ENCODE measurements at places on chromosomes 2 and 18.

GRCh38 chr18:59065684-59066083 lies 74.0 kb upstream of the SEC11C start:
- DNase-seq = no peak

DNA sequence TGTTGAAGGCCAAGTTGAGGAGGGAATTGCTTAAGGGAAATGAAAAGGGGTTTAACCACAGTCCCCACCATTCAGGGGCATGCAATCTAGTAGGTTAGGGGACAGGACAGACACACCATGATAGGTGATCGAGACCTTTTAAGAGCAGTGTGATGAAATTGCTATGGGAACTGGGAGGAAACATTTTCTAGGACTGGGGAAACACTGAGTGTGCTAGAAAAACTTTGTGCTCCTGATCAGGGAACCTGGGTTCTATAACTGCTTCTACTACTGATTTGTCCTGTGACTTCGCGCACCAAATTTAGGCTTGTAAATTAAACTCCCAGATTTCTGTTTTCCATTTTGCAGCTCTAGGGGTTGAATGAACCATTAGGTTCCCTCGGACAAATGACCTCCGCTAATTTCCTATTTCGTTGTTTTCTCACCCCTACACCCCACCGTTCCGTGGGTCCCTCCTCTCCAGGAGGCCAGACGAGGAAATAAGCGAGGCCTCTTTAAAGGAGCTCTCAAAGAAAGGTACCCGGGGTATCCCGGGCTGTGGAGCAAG lies 371 bp upstream of the LCLAT1 start:
- no peak for DNase-seq

- no peak for DNase-seq
Measured at GRCh38 chr2:210389856-210390255, 74.9 kb upstream of the MYL1 start.

DNA sequence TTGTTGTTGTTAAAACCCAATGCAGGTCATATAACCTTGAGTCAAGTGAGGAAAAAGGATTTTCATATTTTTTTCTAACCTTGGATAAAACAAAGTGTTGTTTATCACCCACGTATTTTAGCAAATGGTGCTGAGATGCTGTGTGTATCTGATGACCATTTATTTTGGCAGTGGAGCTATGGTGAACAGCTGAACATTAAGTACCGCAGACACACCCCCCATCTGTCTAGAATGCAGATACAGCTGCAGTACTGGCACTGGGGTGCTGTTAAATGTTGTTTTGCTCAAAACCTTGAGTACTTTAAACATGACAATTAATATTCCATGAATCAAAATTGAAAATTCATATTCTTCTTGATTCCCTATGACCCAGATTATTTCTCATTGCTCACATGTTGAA lies 773.3 kb upstream of the SLC39A10 start:
- DNase-seq = peak; percentile 83

DNA sequence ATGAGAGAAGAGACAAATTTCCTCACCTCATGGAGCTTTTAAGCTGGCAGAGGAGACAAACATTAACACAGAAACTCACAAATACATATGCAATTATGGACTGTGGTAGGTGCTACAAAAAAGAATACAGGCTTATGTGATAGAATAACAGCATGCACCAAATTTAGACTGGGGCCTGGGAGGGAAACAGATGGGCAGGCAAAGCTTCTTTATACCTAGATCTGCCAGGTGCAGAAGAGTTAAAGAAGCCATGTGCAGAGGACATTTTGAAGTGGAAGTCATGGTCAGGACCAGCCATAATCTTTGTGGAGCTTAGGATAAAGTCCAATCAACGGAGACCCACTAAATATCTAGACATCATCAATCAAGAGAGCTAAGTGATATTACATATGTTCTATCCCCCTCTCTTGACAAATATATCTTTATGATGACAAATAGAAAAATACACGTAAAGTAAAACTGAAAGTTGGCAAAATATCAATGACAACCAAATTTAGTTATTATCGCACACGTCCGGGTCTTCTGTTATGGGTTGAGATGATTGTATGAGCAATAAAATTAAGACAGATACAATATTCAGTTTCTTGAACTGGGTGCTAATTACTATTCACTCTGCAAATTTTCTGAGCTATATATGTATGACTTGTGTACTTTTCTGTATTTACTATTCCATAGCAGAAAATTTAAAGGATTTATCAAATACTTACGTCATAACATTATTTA lies 44.1 kb downstream of the CD28 start:
- no peak for DNase-seq

- no peak for DNase-seq
Measured at GRCh38 chr2:42102024-42102590, 54.3 kb downstream of the PKDCC start.

- DNase-seq = peak; percentile 1
Measured at GRCh38 chr2:18117592-18117991, 239.1 kb downstream of the KCNS3 start.

DNA sequence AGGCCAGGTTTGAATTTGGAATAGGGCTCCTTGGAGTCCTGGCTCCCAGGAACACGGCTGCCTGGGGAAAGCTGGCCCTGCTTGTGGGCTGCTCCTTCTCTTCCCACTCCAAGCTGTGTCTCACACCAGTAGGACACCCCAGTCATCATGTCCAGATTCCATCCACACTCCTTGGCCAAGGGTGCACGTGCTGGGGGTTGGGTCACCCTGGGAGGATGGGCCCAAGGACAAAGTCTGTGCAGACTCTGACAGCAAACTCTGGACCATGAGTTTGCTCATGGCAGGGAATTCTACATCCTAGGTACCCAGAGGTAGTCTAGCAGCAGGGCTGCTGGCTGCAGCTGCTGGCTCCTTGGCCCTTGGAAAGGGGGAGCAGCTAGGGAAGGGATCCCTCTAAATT lies 102.4 kb upstream of the EPAS1 start:
- no peak for DNase-seq

DNA sequence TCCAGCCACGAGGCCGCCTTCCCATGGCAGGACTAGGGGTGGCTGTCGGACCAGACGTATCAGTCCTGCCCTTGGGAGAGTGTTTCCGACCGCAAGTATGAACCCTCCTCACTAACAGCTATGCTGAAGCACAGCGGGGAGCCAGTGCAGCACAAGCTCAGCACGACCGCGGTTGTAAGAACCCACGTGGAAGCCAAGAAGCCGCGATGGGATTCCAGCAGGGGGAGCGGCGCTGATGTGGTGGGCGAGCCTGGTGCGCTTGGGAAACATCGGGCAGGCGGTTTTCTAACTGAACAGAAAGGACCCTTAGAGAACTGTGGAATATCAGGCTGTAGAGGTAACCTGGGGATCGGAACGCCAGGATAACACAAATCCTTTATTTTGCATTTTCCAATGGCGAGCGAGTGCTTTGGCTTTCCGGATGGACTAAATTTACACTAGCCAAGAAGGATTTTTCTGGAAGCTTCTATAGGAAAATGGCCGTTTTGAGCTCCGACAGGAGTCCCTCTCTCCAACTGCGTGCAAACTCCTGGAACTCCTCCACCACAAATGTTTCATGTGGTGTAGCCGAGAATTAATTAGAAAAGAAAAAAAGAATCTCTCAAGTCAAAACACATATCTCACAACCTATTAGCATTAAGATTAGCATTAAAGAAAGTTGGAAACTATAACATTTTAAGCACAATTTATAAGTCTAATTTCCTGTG lies 132.0 kb upstream of the MYCN start:
- DNase-seq = no peak

- DNase-seq = no peak
Measured at GRCh38 chr2:36356990-36357846, 1.6 kb downstream of the CRIM1 start.

DNA sequence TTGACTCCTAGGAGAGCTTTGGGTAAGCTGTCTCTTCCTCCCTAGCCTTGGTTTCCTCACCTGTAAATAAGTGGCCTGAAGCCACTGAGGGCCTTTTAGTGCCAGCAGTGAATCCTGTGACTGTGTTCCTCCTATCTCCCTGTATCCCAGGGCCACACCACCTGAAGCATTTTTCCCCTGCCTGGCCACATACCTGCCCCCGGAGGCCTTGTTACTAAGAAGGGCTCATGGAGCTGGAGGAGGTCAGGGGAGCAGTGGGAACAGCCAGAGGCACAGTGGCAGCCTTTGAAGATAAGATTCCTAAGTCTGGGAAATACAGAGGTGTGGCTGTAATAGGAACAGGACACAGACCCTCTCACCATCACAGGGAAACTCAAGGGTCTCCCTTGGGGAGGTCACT lies 162.4 kb downstream of the SMAD7 start:
- no peak for DNase-seq

DNA sequence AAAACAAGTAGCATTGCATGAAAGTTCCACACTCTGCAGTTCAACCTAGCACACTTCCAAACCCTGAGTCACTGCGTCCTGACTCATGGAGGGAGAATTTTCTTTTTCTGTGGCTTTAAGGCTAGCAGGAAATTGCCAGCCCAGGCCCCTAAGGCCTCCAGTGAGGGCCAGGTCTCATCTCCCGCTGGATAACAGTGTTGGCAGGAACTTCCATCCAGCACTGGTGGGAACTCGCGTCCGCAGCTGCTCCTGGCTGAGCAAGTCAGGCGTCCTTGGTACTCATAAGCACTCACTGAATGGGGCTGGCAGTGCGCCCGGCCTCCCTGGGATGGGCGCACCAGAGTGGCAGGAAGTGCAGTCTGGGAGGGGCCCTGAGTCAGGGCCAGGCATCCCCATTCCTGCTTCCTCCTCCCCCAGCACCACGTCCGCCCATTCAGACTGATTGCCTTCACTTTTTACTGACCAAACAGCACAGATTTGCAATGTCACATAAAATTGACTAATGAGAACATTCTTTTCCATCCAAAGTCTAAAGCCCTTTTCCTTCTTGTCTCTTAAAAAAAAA lies 14.3 kb downstream of the MALL start:
- DNase-seq = peak; percentile 69

GRCh38 chr2:144990661-144991060 lies 470.7 kb upstream of the ZEB2 start:
- no peak for DNase-seq

DNA sequence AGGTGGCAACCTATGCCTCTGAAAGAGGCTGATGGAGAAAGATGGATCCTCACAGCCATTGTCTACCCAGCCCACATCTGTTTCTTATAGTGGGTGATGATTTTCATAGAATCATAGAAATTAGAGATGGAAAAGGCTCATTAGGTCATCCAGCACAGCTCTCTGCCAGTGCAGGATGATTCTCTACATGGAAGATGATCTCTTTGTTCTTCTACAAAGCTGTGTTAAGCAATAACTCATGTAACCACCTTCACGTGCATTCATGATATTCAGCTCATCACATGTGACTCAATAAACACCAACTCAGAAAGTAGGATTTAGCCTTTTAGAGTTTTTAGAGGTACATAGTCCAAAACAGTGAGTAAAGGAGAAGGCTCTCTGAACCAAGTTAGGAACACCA lies 539.4 kb upstream of the ID2 start:
- no peak for DNase-seq

- DNase-seq = no peak
Measured at GRCh38 chr2:23618794-23619530, 234.0 kb downstream of the KLHL29 start.

DNA sequence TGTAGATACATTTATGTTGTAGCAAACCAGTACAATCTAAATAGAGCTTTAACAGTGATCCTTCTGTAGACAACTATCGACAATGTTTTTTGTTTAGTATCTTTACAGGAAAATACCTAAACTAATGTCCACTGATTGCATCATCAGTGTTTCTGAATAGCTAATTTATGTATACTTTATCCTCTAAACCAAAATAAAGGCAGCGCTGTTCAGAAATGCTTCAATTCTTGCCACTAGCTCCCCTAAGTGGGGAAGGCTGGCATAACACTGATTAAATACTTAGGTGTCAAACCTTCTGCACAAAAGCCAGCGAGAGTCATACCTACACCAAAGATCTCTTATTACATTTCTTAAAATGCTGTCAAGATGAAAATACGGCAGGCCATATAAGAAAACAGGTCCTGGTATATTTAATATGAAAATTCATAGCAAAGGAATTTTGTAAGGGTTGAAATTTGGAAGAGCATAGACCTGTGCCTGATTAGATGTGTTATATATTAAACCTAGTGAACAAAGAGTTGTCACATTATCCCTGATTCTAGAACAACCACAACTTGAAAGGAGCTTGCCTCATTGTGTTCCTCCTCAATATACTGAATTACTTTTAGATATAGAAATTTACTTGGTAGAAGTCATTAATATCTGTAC lies 1693.4 kb upstream of the SLC39A10 start:
- DNase-seq = no peak

- no peak for DNase-seq
Measured at GRCh38 chr2:96601382-96602292, 36.5 kb downstream of the KANSL3 start.

- DNase-seq = no peak
Measured at GRCh38 chr2:70094978-70095719, 7.9 kb downstream of the PCBP1 start.

DNA sequence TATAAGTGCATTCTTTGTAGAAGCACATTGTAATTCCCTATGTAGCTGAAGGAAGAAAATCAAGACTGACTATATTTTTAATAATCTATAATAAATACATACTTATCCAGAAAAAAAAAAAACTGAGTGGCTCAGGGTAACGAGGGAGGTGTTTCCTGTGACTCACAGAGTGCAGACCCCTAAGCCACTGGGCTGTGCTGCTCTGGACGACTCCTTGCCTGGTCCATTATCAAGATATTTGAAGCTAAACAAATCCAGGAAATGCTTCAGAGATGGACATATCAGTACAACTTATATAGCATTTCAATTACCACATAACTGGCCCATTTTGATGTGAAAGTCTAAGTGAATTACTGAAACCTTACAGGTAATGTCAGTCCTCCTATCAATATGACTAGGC lies 80.6 kb downstream of the PIGN start:
- DNase-seq = no peak

DNA sequence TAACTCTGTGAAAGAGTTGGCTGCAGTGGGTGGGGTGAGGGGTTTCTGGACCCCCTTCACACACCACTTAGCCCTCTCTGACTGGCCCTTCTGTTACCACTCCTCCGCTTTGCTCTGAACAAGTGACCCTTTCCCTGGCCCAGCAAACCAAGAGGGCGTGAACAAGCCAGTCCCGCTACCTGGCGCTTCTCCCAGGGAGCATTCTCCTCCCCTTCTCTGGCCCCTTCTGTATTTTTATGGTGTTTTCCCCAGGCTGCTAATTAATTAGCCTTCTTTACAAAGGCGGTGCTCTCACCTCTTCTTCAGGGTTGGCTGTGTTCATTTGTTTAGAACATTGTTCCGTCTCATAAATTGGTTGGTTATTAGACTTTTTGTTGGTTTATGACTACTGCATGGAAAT lies 180.1 kb downstream of the MGAT5 start:
- DNase-seq = no peak

GRCh38 chr2:128271911-128272600 lies 46.6 kb downstream of the HS6ST1 start:
- no peak for DNase-seq

- no peak for DNase-seq
Measured at GRCh38 chr2:171939743-171940071, 17.4 kb downstream of the HAT1 start.

All from NCI-H2171 (cell line).